ENCODE measurements at places on chromosomes 2 and 18. TPM values are rescaled to one million over a fixed set of nuclear protein-coding genes. Genes with fewer than 3 reads are reported as not detected.

DNA sequence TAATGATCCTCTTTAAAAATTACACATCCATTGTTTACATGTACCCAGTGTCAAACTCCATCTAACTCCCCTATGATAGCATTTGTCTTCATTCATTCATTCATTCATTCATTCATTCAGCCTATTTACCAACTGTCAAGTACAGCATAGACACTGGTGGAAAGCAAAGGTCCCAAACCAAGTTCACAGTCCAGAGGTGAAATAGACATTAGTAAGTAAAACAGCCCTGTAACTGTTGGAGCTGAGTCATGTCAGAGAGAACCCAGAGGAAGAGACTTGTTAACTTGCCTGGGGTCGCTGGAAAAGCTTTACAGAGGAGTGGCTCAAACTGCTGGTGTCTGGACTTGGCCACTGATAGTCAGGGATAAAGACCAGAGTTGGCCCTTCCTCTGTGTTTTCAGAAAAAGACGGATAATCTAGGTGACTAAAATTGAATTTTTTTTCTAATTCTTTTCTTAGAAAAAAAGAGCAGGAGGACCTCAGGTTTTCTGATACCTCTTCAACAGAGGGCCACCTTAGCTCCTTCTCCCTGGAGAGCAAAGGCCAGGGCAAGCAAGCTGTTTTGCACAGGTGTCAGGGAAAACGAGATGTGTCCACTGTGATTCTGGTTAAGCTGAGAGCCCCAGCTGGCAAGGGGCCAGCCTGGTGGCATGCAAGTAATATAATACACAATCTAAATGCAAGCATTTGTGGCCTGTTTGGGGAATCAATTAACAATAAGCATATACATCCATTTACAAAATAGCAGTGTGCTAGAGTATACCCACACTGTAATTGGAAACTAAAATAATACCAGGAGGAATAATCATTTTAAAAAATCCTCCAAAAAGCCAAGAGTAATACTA is 96.7 kb upstream of the SLC14A2 start:
- DNase-seq, result no peak

GRCh38 chr2:218882461-218882816 is 1.8 kb downstream of the WNT10A start:
- DNase-seq, result no peak

DNA sequence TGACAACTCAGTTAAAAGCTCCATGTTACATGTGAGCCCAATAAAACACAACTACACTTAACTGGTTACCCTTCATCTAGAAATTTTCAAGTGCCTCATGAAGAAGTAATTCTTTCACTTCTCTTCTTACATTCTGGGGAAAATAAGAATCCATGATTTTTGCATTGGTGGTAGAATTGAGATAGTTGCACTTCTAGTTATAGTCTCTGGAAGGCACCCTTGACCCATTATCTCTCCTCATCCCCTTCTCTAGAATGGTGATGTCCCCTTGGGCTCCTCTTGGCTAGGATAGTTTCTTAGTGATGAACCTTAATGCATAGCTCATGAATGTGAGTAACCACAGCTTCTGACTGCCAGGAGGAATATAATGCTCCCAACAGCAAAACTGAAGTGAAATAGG is 3.6 kb downstream of the LGALSL start:
- no peak for DNase-seq

- DNase-seq, result no peak
Observed at GRCh38 chr2:111118981-111119821, 1.5 kb upstream of the BCL2L11 start.

DNA sequence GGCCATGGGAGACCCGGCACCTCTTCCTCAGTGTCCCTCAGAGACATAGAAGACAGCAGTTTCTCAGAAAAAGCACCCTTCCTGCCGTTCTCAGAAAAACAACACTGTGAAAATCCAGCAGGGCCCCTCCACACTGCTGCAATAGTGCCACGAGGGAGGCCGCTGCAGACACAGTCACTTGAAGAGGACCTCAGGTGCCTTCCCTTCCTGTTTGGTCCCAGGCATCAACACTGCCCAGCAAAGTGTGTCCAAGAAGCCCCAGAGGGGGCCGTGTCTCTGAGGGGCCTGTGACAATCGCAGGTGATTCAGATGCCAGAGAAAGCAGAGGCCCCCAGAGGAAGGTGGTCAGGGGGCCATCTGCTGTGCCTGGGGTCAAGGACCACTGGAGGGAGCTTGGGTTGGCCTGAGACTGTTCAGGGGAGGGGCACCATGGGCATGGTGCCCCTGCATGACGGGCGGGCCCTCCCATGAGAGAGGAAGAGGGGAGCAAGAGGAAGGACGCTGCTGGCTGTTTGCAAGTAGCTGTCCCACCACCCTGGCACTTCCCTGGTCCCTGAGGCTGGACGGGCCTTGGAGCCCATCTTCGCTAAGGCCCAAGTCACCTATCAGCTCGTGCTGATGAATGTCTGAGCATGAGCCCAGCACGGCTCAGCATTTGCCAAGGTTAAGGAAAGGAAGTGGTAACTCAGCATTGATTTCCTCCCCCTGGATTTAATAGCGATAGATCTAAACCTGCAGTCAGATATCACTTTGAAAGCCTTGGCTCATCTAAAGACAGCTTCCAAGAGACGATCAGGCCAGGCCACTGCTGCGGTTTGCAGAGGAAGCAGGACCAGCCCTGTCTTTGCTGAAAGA is 9.1 kb downstream of the TWIST2 start:
- DNase-seq, result no peak

- DNase-seq, result no peak
Observed at GRCh38 chr2:191298306-191298705, 53.1 kb downstream of the MYO1B start.

Gene DNAJC5G
- not detected for total RNA-seq

Gene CYTIP
- not detected for total RNA-seq

Gene FOXD4L1
- total RNA-seq, result 0.63 TPM

Gene ECEL1
- not detected for total RNA-seq

Gene GALNT13
- 0.54 TPM for total RNA-seq

Gene ZNF397
- total RNA-seq, result 26.5 TPM

Measured in MCF 10A (cell line).